A673 (cell line): ENCODE measurements at places on chromosomes 7 and 10.

DNA sequence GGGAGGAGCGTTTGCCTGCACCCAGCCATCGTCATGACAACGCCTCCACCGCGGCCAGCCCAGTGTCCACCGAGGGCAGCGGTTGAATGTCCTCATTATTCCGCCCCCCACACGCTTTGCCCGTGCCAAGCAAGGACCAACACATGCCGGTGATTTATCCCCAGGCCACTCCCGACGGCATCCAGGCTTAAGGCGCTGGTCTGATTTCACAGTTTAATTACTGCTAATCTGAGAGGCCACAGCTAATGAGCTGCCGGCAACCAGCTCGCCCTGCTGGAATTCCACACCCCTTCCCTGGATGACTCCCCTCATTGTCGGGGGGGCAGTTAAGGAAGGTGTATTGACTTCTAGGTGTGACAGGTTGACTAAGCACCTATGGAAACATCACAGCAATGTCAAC, 432.3 kb downstream of the DNAJB6 start:
- no peak for DNase-seq

DNA sequence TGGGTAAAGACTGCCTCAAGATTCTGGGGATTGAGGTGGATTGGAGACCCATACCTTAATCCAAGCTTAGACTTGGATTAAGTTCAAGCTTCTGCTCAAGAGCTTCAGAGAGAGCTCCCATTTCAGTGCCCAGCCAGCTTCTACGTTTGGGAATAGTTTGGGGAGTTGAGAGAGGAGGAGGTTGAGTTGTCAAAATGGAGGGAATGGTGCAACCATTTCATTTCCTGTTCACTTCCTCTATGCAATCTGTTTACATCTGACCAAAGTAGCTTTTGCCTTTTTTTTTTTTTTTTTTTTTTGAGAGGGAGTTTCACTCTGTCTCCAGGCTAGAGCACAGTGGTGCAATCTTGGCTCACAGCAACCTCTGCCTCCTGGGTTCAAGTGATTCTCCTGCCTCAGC, 65.8 kb downstream of the ENTPD1 start:
- DNase-seq = no peak

GRCh38 chr10:113493195-113493594, 59.7 kb upstream of the HABP2 start:
- DNase-seq = no peak

DNA sequence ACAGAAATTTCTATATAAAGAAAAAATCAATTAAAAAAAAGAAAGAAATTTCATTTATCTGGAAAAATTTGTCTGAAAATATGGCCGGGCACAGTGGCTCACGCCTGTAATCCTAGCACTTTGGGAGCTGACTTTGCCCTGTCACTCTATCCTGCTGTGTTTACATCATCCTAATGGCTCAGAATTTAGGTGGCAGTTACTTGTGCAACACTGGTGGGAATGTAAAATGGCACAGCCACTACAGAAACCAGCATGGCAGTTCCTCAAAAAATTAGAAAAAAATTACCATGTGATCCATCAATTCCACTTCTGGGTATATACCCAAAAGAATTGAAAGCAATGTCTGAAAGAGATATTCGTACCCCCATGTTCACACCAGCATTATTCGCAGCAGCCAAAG, 405.2 kb upstream of the AUTS2 start:
- DNase-seq = no peak

DNA sequence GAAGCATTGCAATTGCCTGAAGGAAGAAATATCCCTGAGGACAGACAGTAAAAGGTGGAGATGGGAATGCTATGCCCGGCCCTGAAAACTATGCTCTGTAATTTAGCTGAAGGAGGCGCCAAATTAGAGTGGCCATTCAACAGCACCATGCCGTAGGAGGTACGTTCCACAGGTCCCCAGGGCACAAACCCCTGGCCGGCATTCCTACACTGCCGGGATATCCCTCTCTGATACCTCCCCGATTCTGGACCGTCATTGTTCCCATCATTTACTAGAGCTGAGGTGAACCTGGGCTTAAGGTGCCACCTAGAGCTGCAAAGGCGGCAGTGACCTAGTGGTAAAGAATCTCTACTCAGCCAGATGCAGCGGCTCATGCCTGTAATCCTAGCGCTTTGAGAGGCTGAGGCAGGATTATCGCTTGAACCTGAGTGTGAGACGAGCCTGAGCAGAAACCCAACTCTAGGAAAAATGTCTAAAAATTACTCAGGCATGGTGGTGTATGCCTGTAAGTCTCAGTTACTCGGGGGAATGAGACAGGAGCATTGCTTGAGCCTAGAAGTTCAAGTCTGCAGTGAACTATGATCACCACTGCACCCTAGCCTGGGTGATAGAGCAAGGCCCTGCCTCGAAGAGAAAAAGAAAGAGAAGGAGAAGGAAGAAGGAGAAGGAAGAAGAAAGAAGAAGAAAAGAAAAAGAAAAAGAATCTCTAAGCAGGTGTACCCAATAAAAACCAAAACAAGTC, 53.0 kb upstream of the TNKS2 start:
- DNase-seq = peak; percentile 4

- no peak for DNase-seq
Observed at GRCh38 chr10:93435621-93436397, 46.3 kb downstream of the MYOF start.

- DNase-seq = peak; percentile 0
Observed at GRCh38 chr10:53403688-53404087, 631.1 kb upstream of the MBL2 start.

DNA sequence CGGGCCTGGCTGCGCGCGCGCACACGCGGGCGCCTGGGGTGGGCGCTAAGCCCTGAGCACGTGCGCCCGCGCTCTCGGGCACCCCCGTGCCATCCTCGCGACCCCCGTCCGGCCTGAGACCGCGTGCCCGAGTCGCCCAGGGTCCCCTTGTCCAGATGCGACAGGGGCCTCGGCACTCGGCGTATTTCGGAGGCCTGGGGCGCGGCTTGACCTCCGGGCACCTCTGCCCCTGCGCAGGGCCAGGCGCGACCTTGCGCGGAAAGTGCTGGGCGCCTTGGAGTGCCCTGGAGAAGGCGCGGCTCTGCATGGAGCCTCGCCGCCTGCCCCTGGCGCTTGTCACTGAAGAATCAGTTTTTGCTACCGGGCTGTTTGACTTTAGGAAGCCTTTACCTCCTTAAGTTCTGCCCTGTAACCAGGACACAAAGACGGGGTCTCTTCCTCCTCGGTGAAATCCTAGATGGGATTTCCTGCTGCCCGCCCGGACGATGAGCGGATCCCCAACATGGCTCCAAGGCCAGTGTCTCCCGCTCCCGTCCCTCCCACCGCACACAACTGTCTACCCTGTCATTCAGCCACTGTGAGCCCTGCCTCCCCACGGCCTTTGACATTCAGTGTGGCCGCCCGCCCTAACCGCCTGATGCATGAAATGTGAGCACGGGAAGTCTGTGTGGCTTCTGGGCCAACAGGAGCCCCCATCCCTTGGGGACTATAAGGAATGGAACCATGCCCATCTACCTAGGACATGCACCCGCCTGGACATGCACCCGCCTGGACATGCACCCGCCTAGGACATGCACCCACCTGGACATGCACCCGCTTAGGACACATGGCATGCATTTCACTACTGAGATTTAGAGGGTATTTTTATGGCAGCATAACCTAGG, 1.1 kb upstream of the STK32C start:
- DNase-seq = no peak

GRCh38 chr10:73862011-73862410, 12.3 kb downstream of the CAMK2G start:
- no peak for DNase-seq
